ENCODE measurements at places on chromosomes 2 and 18.
A peak's percentile ranks its signal among the peaks of the same experiment; 100 is the strongest.

DNA sequence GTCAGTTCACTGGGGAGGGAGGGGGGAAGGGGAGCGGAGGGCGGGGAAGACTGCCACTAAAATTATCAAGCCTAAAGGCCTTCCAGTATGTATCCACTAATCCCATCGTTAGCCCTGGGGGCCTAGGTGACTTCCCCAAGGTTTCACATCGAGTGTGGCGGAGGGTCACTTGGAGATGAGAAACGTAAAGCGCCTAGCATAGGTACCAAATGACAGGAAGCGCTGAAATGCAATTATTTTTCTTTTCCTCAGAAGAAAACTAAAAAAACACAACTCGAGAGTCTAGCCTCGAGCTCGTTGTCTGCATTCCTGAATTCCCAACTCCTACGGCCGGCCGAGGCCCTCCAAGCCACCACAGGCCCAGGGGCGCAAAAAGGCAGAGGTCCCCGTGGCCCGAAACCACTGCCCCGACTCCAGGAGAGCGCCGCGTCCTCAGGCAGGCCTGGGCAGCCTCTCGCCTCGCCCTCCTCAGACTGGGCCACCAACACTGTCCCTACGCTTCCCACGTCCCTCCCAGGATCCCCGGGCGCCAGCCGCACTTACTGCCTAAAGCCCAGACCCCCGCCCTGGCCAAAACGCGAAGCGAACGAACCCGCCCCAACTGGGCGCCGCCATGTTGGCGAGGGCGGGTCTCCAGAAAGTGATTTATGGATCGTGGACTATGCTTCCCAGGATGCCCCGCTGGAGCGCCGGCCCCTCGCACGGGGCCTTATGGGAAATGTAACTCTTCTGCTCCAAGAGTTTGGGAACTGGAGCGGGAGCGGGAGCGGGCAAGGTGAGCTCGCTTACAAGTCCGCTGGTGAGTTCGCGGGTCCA lies at the start of gene USP40:
USP40 (minus strand) TSS at position 642 of the 816 bp plus-strand sequence. CDS start 1,228 bp downstream, outside the sequence.
- peak; percentile 93 for DNase-seq

GRCh38 chr2:240429872-240430491 lies 5.5 kb upstream of the GPC1 start:
- DNase-seq, result no peak

GRCh38 chr18:62183578-62184195 lies 3.2 kb downstream of the PIGN start:
- peak; percentile 77 for DNase-seq

DNA sequence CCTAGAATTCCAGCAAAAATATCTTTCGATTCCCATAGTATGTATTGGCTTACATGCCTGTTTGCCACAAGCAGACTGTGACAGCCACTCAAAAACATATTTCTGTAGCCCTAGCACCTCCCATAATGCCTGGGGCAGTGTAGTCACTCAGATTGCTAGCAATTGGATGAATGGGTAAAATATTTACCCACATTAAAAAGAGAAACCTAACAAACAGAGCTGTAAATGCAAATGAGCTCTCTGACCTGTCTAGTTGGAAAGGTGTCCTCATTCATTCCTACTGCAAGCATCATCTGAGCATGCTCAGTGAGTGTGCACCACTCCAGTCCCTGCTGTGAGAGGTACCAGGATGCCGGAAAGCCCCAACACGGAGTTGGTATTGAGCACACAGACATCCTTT lies 234.0 kb upstream of the RAB12 start:
- no peak for DNase-seq

GRCh38 chr2:203993011-203993410 lies 56.4 kb downstream of the ICOS start:
- no peak for DNase-seq

DNA sequence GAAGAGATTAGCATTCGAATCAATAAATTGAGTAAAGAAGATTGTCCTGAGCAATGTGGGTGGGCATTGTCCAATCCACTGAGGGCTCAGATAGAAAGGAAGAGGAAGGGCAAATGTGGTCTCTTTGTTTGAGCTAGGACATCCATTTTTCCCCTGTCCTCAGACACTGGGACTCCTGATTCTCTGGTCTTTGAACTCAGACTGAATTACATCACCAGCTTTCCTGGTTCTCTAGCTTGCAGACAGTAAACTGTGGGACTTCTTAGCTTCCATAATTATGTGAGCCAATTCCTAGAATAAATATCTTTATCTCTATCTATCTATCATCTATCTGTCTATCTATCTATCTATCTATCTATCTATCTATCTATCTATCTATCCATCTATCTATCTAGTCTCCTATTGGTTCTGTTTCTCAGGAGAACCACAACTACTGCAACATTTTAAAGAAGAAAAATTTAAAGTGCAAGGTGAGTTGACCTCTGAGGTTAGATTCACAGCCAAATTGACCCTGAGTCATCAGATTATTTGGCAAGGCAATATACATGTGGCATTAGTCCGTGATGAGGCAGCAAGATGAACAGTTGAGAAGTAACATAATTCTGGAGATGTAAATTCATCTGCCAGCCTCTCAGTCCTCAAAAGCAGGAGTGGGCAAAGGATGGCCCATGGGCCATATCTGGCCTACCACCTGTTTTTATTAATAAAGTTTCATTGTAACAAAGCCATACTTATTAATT lies 191.4 kb downstream of the PDE11A start:
- DNase-seq, result peak; percentile 32

DNA sequence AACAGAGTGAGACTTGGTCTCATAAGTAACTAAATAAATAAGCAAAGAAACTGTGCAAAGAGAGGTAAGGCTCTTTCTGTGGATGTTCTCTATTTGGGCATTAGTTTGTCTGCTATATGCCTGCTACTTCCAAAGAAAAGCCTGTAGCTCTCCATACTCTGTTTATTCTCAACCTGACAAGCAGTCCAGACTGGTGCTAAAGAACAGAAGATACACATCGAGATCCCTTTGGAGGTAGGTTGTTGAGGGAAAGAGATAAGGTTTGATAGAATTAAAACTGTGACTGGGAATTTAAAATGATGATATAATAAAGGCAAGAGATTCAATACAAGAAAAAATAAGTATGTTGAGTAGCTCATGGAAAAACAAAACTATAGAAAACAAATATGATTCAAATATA lies 885.1 kb upstream of the FSHR start:
- no peak for DNase-seq

- DNase-seq, result peak; percentile 32
These were observed 326.8 kb downstream of the OSR1 start for GRCh38 chr2:19031642-19032041.

DNA sequence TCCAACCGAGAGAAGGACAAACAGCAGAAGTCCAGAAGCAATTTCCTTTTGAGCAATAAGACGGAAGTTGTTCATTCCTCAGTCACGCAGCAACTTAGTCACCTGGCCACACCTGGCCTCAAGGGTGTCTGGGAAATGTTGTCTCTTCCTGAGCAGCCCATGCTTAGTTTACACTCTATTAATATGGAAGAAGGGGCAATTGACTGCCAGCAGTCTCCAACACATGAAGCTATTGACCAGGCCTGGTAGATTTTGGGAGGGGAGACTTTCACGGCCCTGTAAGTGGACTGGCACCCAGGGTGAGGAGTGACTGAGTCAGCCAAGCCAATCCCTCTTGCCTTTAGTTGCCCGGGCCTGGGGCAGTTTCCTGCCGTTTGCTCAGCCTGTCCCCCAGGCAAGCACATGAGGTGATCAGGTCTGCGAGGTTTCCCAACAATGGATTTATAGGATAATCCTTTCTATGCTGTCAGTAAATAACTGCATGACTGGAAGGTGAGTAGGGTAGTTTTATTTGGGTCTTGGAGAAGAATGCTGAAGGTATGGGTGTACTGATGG lies 43.8 kb upstream of the PPP4R1 start:
- DNase-seq, result no peak

- DNase-seq, result no peak
These were observed 5.1 kb downstream of the IL1RN start for GRCh38 chr2:113132414-113133021.

GRCh38 chr2:237854295-237854694 lies 5.1 kb upstream of the RAMP1 start:
- DNase-seq, result no peak

DNA sequence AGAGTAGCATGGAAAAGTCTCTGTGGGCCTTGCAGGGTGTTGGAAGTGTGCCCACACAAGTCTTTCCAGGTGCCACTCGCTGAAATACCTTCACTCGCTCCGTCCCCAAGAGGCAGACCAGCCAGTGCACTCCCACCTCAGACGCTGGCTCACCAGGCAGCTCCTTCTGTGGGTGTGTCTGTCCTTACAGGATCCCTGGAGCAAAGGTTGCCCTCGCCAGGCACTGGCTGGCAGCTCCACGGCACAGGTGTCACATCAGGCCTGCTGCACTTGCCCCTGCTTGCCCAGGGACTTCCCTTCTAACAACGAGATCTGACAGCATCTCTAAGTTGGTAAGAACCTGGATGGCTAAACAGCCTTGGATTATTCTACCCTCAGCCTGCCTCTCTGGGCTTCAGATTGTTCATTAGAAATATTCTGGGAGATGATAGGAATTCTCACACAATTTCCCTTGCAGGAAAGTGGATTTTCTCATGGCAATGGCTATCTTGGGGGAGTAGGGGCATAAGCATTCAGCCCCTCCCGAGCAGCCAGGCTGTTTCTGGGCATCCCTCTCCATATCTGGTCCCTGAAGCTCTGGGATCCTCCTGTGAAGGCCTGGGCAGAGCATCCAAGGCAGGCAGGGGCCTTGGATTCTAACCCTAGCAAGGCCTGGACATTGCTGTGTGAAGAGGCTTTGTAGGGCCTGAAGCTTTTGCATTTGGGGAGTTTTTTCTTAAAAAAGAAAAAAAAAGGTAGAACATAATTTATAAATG lies 262.1 kb downstream of the MYCN start:
- DNase-seq, result no peak

Data from fibroblast of lung (primary cell).